ENCODE measurements at places on chromosomes 1 and 21. TPM values are rescaled to one million over a fixed set of nuclear protein-coding genes. Genes with fewer than 3 reads are reported as not detected.

The CACNA1S gene
- 0.49 TPM for polyA plus RNA-seq

The IGSF5 gene
- polyA plus RNA-seq: 1.5 TPM

The GPBP1L1 gene
- polyA plus RNA-seq: 119 TPM

The MIXL1 gene
- 0.38 TPM for polyA plus RNA-seq

DNA sequence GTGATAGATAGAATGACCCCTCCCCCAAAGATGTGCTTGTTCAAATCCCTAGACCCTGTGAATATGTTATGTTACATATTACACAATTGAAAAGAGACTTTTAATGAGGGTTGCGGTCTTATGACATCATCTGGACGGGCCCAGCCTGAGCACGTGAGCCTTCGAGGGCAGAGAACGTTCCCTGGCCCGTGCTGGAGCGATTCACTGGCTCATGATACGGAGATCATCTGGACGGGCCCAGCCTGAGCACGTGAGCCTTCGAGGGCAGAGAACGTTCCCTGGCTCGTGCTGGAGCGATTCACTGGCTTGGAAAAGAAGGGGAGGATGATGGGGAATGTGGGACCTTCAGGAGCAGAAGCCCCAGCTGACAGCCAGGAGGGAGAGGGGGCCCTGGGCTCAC is 34.4 kb upstream of the COL18A1 start:
- no peak for DNase-seq

DNA sequence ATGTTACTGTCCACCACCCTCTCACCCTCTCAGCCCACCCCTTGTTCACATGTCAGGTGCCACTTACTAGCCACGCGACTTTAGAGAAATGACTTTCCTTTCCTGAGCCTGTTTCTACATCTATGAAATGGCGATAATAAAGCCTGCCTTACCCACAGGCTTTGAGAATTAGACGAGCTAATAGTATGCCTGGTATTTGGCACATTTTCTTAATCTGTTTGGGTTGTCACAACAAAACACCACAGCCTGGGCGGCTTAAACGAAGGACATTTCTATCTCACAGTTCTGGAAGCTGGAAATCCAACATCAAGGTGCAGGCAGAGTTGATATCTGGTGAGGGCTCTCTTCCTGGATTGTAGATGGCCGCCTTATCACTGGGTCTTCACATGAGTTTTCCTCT is 273.9 kb upstream of the FMN2 start:
- no peak for DNase-seq

DNA sequence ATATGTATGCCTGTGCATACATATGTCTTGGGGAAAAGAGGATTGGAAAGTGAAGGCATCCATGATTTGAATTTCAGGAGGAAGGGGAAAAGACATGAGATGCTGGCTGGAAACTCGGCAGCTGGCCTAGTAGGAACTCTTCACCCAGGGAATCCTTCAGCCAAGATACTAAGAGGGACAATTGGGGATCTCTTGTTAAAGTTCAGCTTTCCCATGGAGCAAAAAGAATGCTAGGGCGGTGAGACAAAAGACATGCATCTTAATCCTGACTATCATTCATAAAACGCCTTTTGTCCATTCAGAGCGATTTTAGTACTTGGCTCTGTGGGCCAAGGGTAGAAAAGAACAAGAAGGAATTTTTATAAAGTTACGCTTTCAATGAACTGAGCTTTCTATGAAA is 20.5 kb downstream of the PDPN start:
- no peak for DNase-seq

DNA sequence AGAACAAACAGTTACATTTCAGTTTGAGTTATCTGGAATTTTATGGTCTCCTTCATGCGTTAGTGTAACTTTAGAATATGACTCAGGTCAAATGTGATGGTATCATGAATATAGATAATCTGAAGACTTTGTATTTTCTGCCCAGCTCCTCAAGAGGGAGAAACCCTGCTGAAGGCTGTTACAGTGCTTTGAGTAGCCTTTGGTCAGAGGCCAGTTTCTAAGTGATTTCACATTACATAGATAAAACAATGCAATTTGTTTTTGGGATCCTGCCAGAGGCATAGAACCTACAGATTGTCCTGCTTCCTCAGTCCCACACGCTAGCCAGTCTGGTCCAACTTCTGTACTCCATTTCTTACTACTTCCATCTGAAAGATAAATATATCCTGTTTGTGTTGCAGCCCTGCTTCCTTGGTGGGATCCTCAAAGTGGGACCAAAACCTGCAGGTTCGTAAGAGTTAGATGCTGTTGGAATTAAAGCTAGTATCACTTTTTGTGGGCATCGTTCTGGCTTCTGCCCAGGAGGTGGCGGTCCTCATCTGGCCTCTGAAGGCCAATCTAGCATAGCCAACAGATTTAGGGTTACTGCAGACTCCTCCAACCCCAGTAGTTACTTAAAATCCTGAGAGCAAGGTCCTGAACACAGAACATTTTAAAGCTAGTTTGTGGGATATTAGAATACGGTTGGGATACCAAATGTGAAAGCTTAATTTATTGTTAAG is 645.8 kb upstream of the USP24 start:
- no peak for DNase-seq

- no peak for DNase-seq
Measured at GRCh38 chr1:192066202-192066601, 92.1 kb upstream of the RGS18 start.

DNA sequence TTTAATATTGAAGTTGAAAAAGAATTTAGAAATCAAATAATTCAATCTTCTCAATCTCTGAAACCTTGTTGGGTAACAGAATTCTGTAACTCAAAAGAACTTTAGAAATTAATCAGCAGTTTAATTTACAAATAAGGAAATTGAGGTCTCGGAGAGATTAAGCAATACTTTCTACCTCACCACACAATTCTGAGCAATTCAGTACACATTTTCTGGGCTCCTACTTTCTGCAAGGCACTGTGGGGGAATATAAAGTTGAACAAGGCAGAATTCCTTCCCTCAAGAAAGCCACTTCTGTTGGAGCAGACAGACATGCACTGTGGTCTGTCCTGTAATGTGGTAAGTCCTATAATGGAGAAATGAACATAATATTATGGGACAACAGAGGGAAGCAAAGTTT is 47.7 kb downstream of the MEF2D start:
- no peak for DNase-seq

DNA sequence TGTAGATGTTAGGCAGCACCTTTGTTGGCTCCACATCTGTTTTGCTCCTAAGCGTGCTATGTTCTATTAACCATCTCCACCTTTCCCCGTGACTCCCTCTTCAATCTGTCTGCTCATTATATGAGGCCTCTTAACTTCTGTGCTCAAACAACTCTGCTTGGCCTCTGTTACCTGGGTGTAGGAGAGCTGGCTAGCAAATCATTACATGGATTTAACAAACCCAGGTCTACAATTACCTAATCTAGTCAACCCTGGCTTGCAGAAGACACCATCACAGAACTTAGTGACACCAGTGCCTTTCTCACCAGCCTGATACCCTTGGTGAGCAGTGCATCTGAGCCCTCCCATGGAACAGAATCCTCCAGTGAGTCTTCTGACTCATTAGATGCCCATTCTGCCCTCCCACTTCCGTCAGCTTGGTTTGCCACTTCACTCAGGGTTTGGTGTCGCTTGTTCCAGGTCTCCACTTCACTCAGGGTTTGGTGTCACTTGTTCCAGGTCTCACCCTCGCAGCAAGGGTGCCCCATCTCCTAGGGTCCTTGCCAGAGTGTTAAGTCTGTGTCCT is 92.0 kb upstream of the KIF26B start:
- DNase-seq: no peak

DNA sequence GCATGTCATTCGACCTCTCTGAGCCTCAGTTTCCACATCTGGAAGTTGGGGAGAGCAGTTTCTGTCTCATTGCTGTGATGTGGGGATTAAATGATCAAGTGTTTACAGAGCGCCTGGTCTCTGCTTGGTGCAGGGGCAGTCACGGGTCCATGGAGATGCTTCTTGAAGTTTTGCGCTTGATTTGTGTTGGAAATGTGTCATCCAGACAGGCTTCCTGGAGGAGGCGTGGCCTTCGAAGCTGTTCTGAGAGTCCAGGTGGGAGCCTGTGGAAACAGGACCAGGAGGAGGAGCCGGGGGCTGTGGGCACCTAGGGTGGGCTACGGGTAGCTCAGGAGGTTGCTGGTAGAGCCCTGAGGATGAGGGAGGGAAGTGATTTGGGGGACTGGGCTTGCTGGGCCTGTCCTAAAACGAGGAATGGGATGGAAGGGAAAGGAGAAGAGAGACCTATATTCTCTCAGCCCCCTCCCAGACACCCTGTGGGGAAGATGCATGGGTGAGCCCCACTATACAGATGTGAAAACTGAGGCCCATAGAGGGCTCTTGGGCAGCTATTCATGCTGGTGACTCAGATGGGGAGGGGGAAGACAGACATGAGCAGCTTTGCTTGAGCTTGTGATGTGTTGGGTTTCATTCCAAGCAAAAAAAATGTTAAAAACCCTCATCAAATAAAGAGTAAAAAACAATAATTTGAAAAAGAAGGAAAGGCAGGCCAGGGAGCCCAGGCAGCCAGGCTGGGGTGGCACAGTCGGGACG is 107.2 kb upstream of the WNT4 start:
- no peak for DNase-seq

DNA sequence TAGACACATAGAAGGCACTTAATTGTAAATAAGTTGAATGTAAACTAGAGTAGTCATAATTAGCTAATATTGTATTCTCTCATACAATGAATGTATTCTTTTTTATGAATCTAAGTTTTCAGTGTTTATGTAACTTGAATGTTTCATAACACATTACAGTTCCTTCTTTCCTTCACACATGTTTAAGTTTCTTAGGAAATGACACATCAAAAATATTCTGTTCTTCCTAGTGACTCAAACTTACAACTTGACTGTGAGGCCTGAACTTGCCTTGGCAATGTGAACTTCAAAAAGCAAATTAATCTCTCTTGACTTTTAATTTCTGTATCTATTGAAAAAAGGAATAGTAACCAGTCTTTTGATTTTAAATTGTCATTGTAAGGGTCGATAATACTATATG is 700.1 kb downstream of the KCNT2 start:
- DNase-seq: no peak

DNA sequence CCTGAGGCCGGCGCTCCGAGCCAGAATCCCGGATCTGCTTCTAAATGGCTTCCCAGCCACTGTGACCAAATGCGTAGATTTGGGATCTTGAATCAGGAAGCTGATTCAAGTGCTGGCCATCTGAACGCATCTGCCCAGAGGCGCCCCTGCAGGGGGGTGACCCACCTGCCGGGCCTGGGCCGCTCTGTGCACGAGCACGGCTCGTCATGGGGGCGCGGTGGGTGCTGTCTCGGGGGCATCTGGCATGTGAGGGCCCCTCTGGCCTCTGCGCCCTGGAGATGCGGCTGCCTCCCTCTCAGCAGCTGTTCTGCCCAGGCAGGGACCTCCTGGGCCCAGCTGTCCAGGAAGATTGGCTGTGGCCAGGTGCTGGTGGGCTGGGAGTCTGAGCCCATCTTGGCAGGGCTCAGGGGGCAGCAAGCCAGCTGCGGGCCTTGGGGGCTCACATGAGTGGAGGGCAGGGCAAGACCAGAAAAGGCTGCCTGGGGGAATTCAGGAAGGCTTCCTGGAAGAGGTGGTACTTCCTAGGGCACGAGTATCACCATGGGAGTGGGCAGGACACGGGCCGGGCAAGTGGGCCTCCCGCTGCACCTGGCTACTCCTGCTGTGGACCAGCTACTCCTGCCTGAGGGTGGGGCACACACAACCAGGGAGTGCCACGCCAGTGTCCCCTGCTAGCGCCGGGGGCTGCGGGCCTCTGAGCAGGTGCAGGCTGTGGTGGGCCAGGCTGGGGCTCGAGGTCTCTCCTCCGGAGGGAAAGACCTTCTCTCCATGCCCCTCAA is 25.1 kb downstream of the PLCH2 start:
- no peak for DNase-seq

GRCh38 chr1:204623894-204624361 is 61.6 kb downstream of the LRRN2 start:
- no peak for DNase-seq

GRCh38 chr1:153946622-153947241 is at the start of gene DENND4B:
DENND4B (minus strand) TSS chr1:153946718; CDS start chr1:153944374, 2,344 bp downstream.
- no peak for DNase-seq

DNA sequence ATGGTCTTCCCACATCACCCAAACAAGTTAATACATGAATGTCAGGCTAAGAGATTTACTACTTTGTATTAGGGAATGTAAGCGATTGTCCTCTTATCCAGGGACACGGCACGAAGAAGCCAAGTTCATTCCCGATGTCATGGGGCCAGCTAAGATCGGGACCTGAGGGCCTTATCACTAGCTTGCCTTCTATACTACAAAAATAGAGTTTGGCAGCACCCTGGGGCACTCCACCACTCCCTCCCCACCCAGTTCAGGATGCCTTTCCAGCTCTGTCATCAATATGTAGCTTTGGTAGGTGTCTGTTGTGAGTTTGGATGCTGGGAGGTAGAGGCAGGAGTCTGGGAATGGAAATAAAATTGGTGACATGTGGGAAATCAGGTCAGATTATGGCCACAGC is 197.5 kb downstream of the ATG4C start:
- DNase-seq: no peak

DNA sequence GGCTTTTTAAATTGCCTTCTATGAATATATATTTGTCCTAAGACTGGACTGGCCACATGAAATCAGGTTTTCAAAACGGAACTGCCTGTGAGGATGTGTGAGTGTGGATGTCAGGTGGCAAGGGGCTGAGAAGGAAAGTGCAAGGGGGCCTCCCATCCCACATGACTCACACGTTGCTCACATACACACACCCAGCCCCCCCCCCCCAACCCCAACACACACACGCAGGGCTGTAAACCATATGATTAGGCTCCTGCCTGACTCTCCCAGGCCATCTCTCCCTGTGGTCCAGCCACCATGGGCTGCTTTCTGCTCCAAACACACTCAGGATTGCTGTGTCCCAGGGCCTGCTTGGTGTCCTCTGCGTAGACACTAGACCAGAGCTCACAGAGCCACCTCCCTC is 22.4 kb downstream of the DEGS1 start:
- DNase-seq: no peak

DNA sequence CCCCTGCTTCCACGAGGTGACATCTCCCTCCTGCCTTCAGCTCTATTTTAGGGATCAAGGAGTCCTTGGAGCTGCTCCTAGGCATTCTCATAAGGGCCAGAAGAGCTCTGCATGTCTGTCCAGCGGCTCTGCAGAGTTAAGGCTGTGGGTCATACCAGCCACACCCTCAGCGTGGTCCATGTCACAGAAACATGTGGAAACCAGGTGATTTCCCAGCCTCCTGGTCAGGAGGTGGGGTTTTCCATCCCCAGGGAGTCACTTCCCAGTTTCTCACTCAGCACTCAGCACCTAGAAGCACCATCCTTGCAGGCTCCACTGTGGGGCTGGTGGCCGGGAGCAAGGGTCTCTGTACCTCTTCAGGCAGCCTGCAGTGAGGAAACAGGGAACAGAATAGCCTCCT is 1.4 kb upstream of the TNFRSF1B start:
- no peak for DNase-seq

- no peak for DNase-seq
Measured at GRCh38 chr1:52792036-52792435, 50.5 kb upstream of the ZYG11A start.

- DNase-seq: no peak
Measured at GRCh38 chr1:98749152-98749756, 87.7 kb downstream of the SNX7 start.

- DNase-seq: no peak
Measured at GRCh38 chr1:165942062-165942461, 114.6 kb downstream of the UCK2 start.

- no peak for DNase-seq
Measured at GRCh38 chr1:215032911-215033526, 49.5 kb upstream of the KCNK2 start.

GRCh38 chr1:210358626-210359025 is 29.9 kb downstream of the HHAT start:
- no peak for DNase-seq
